ENCODE measurements at places on chromosomes 7 and 10.

GRCh38 chr7:159139202-159139601 is 5.5 kb downstream of the VIPR2 start:
- DNase-seq: no peak

DNA sequence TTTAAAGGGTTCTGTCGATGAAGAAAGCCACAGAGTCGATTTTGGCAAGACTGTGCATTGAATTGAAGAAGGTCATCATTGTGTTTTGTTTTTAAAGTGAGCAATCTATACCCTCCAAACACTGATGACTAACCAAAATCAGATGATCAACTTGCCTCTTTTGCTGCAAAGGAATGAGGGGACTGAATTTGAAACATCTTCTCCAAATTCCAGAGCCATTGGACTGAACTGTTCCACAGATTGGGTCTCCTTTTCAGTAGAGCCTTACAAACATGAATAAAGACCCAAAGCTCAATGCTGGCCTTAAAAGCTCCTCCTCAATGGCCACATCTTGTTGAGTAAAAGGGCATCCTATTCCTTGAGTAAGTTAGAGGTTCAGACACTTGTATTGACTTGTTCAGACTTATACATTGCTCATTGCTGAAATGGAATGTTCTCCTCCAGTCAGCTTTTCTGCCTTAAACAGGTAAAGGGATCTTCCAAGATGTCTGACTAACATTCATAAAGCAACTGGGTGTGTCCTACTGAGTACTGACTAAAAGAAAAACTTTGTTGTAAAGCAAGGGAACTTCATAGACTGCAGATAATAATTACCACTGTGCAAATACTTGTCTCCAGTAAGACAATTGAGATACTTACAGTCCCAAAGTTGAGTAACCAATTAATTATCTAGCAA is 630.6 kb downstream of the KCNMA1 start:
- DNase-seq: no peak

GRCh38 chr10:18735711-18736110 is 76.5 kb downstream of the ARL5B start:
- no peak for DNase-seq

GRCh38 chr7:78170815-78171214 is 372.2 kb downstream of the PHTF2 start:
- DNase-seq: no peak

GRCh38 chr7:64872351-64873154 is 30.5 kb upstream of the ZNF273 start:
- DNase-seq: no peak

DNA sequence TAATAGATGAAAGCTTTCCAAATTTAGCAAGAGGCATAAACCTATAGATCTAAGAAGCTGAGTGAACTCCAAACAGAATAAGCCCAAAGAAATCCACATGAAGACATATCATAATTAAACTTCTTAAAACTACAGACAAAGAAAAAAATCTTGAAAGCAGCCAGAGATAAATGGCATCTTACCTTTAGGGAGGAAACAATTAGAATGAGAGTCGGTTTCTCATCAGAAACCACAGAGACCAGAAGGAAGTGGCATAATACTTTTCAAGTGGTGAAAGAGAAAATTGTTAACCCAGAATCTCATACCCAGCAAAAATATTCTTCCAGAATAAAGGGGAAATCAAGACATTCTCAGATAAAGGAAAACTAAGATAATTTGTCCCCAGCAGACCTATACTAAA is 98.9 kb upstream of the NANOS1 start:
- DNase-seq: no peak

DNA sequence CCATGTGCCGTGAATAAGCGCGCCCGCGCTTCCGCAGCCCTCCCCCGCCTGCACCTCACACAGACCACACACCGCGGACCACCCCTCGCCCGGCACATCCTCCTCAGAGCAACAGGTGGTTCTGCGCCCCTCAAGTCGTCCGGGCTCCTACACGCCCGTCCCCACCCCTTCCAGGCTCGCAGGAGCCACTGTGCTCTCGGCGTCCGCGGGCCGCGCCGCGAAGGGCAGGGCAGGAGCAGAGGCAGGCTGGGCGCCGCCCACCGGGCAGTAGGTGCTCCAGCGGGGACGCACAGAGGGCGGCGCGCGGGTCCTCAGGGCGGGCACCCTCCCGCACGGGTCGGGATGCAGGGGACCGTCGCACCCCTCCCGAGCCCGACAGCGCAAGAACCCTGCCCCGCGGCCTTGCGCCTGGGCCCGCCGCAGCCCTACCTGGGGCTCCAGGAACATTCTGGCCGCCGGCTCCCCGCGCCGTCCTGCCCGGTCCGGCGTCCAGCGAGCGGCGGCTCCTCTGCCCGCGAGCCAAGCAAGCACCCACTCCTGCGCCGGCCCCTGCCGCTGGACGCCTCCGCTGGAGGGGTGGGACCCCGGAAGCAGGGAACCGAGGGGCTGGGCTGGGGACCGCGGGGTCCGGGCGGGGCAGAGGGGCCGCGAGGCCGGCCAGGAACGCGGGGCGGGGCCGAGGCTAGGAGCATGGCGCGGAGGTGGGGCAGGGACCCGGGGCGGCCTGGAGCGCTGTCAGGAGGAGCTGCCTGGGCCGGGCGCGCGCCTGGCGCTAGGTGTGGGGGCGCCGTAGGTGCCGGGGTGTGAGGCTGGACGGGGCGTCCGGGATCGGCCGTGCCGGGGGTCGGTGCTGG is 37.4 kb downstream of the RASGEF1A start:
- DNase-seq: no peak

DNA sequence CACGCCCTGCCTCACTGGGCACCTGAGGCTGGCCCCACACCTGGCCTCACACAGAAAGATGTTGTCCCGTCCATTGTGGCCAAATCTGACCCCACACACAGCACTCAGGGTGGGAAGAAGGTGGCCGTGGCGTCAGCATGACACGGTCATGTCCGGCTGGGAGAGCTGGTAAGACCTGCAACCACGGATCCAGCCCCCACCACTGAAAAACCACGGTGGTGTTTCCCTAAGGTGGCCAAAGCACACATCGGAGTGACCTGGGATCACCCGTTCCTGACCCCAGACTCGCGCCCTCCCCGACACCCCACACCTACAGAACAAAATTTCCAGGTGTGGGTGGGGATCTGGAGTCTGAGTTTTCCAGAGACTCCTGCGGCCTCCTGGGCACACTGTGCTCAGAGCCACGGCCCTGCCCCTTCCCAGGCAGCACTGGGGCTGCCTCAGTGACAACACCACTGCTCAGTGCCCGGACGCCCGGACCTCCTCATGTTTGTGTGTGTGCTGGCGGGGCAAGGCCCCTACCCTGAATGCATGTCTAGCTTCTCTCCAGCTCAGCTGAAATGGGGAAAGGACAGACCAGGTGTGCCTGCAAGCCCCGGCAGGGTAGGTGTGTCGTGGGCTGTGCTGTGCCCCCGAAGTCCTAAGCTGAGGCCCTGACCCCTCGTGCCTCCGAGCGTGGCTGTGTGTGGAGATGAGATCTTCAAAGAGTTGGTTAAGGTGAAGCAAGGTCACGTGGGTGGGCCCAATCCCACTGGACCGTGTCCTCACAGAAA is 36.1 kb downstream of the STK32C start:
- no peak for DNase-seq

- no peak for DNase-seq
Observed at GRCh38 chr7:124059375-124059774, 26.5 kb upstream of the TMEM229A start.

DNA sequence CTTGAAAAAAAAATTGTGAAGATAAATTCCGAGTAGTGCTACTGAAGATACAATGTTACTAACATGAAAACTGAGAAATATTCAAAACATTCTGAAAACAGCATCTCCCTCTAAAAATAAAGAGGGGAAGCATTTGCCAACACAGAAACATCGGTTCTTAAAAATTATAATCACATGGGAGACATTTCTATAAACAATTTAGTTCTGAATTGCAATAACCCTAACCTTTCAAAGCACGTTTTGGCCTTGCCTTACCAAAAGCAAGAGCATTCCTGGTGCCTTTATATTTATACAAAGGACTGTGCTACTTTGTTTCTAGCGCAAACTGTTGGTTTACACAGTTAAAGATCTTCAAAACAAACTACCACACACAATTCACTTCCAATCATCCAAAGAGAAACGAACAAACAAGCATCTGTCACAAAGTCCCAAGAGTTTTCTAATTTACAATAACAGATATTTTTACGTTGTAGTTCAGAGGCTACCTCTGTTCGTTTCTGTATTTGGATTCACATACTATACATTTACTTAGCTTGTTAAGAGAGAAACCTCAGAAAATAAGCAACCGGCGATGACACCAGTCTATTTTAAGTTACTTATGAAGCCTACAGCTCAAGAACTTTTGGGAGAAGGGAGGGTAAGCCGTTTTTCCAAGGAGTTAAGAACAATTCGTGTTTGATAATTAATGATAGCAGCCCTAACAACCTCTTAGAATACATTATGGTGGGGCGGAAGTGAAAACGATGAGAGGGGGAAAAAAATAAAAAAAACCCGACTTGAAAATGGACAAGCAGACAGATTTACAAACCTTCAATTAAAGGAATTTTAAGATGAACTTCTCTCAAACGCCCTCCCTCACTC is 1.3 kb downstream of the ABI1 start:
- no peak for DNase-seq

DNA sequence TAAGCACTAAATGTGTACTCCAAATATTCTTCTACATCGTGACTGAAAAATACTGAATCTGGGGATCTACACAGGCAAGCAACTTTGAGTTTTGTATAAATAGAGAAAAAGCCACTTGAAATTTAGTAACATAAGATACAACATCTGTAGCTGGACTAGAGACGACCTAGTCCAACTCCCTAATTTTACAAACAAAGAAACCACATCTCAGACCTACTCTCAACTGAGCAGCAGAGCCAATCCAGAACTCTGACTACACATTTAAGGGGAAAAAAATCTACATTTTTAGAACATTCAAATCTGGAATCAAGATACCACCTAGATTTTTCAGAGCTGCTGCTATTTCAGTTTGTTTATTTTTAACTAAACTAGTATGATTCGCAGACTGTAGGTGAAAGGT is 88.9 kb downstream of the CABCOCO1 start:
- DNase-seq: no peak

- no peak for DNase-seq
Observed at GRCh38 chr7:129468547-129468946, 33.8 kb upstream of the SMKR1 start.

DNA sequence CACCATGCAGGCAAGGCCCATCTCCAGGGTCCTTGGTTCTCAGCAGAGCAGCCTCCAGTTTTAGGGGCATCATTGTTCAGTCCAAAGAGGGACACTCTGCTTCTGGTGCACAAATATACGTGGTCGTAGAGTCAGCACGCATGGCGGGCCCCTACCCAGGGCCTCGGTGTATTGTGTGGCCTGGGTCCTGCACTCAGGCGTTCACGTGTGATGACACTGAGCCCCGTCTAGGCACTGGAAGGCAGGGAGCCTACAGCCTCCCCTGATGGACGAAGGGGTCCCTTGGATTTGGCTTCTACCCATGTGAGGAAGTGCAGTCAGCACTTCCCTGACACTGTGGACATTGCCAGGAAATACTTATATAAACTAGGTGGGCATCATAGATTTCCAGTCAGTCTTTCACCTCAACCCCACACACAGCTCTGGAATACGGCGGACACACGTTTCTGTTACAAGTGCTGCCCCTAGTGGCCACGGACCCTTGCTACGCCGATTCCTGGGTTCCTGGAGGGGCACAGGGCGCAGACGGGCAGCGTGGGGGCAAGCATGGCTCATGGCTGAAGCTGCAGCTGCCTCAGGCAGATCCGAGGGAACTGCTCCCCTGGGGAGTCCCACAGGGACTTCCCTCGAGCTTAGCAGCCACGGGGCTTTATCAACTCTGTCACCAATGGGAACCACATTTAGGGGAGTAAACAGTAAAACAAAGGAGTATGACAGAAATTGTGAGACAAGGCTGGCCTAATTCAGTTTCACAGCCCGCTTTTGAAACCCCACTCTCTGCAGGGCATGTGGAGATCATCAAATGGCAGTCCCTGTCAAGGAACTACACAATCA is 25.4 kb downstream of the AIFM2 start:
- DNase-seq: no peak

GRCh38 chr7:78803501-78804127 is 649.9 kb downstream of the MAGI2 start:
- no peak for DNase-seq

GRCh38 chr7:145848691-145849090 is 267.9 kb upstream of the CNTNAP2 start:
- DNase-seq: no peak

GRCh38 chr10:128150045-128150493 is 23.8 kb upstream of the MKI67 start:
- DNase-seq: peak; percentile 63

GRCh38 chr7:140594131-140594691 is 46.4 kb downstream of the DENND2A start:
- no peak for DNase-seq

- no peak for DNase-seq
Observed at GRCh38 chr10:12590675-12591659, 241.6 kb downstream of the CAMK1D start.

- no peak for DNase-seq
Observed at GRCh38 chr10:101263150-101263752, 34.0 kb upstream of the LBX1 start.

- DNase-seq: no peak
Observed at GRCh38 chr10:69319841-69320316, 41.6 kb downstream of the HK1 start.

GRCh38 chr10:72593963-72594362 is 31.9 kb downstream of the MICU1 start:
- no peak for DNase-seq

DNA sequence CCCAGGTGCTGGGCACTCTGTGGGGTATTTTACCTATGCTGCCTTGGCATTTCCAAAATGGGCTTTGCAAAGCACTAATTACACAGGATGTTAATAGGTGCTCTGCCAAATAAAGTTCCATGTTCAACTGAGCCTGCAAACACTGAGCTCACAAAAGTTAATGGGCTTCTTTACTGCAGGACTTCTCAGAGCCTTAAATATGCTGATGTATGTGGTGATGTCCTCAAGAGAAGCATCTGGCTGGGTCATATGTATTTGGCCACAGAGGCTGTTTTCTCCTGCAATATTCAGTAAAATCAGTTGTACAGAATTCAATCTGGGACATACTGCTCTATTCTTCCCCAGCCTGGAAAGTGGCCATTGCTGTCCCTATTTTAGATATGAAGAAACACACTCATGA is 31.3 kb downstream of the GRID1 start:
- no peak for DNase-seq

- DNase-seq: no peak
Observed at GRCh38 chr7:21106296-21106732, 319.6 kb upstream of the SP8 start.

- no peak for DNase-seq
Observed at GRCh38 chr7:30743371-30744074, 8.4 kb upstream of the INMT start.

GRCh38 chr7:151722533-151722932 is 154.4 kb downstream of the PRKAG2 start:
- DNase-seq: no peak

All from stimulated activated CD8-positive, alpha-beta memory T cell treated with anti-CD3 and anti-CD28 coated beads, Interleukin-15, amount 100 ng/mL, for 24 hours (primary cell).